NCI-H446 treated with DMSO at 0.1 percent for 48 hours (cell line): ENCODE measurements at places on chromosomes 12 and 14.

DNA sequence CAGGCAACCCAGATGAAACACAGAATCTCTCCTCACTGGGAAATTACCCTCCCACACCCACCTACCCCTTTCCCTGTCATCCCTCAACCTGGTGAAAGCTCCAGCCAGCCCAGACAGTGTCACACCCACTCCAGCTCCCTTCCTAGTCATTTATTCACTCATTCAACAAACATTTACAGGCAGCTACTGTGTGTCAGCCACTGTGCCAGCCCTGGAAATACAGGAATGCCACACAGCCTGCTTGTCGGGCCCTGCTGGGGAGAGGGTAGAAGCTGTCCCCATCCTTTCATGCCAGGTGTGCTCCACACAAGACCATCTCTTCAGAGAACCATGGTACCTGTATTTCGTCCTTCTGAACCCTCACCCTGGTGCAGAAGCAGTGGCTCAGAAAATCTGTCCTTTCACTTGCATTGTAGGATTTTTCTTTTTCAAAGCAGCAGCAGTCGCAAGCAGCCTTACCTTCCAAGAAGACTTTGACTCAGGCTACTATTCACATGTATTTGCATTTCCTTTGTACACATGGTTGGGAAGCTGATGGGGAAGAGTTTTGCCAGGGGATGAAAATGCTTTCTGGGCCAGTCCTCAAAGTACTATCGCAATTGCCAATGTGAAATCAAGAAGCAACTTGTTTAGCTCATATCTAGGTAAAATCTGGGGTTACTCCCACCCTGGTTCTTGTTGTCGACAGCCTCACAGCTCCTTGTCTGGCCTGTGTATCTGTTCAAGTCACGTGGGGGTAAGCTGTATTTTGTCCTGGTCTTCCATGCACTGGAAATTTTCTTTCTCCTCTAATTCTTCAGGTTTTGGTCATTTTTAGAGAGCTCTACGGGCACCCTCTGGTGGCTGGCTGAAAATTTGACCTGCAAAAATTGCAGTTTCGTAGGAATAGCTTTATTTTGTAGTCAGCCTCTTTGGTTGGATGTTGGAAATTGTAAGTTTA is 147.4 kb upstream of the EGLN3 start:
- peak; percentile 30 for DNase-seq

GRCh38 chr12:131276501-131277185 is 322.9 kb downstream of the ADGRD1 start:
- no peak for DNase-seq

DNA sequence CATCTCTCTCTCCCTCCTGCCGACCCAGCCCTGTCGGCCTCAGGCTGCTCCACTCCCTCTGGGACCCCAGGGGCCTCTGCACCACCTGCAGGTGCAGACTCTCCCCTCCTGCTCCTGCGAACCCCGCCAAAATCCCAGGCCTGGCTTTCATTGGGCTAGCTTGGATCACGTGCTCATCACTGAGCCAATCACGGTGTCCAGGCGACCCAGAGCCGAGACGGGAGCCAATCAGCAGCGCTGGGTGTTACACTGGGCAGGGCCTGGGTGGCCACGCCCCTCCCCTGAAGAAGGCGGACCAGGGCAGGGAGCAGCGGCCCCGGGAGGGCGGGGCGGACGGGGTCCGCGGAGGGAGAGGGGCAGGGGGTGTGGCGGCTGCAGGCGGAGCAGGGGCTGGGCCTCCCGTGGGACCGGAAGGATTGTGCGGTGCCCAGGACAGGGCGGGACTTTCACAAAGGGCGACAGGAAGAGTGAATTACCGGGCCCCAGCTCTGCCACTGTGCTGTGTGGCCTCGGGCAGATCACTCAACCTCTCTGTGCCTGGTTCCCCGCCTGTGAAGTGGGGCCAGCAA is 66.6 kb upstream of the FBRSL1 start:
- DNase-seq, result no peak

GRCh38 chr12:122869207-122869973 is 26.5 kb downstream of the VPS37B start:
- no peak for DNase-seq

DNA sequence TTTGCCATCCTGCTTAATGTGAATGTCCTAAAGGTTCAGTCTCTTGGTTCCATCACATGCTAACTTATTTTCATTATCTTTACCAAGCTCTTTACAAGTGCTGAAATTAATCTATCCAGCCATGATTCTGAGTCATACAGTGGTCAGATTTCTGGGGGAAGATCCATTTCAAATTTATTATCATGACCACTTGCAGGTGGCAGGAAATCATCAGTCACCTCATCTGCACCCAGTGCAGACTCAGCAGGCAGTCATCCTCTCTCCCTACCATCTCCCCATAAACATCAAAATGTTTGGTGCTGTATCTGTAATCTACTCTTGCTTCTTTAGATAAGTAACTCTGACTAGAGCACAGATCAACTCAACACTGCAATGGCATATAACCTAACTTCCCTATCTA is 23.5 kb downstream of the ATG14 start:
- DNase-seq, result no peak

DNA sequence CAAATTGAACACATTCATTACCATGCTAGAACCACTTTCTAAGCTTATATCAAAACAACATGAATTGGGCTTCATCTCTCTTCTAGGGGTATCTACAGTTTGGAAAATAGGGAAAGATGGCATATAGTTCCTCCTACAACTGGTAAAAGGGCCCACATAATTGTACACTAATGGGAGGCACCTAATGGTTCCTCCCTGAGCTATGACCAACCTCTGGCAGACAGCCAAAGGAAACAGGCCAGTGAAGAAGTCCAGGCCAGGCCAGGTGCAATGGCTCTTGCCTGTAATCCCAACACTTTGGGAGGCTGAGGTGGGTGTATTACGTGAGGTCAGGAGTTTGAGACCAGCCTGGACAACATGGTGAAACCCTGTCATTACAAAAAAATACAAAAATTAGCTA is 23.2 kb upstream of the APOF start:
- no peak for DNase-seq

DNA sequence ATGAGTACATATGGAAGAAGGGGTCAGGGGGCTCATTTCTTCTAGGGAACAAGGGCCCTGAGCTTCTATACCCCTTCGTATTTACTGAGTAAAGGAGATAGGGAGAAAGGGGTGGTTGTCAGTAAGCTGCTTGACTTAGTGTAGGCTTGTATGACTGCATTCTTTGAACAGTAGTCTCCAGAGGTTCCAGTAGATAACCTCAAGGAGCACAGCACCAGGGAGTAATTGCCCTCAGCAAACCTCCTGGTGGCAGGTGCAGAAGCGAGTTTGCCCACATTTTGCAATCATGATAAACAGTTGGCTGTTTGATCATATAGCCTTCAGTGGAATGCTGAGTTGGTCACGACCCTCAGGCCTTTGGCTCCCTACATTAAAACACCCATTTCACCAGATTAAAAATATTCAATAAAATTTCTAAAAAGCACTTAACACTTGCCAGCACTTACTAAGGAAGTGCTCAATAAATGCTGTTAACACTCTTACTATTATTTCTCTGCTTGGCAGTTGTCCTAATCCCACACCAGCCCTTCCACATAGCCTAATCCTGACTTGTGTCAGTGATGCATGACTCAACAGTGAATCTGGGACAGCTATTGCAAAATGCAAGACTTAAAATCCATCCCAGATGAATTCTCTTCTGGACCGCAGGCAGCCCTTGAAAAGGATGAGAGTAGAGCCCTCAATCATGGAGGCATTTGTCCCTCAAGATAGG is 3.7 kb upstream of the DHRS4L2 start:
- DNase-seq, result peak; percentile 56

GRCh38 chr14:20684662-20685456 is 499 bp downstream of the RNASE4 start:
- DNase-seq, result peak; percentile 30

GRCh38 chr12:113133036-113133435 is 2.5 kb downstream of the RASAL1 start:
- DNase-seq, result no peak

DNA sequence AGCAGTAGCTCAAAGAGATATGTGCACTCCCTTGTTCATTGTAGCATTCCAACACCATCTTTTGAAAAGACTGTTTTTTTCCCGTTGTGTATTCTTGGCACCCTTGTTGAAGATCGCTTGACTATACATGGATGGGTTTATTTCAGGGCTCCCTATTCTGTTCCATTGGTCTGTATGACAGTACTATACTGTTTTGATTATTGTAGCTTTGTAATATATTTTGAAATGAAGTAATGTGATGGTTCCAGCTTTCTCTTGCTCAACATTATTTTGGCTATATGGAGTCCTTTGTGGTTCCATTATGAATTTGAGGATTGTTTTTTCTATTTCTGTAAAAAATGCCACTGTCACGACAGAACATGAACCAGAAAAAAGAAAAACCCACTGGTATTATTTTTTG is 25.7 kb downstream of the BRMS1L start:
- no peak for DNase-seq

GRCh38 chr14:53638966-53639365 is 317.7 kb downstream of the BMP4 start:
- no peak for DNase-seq

DNA sequence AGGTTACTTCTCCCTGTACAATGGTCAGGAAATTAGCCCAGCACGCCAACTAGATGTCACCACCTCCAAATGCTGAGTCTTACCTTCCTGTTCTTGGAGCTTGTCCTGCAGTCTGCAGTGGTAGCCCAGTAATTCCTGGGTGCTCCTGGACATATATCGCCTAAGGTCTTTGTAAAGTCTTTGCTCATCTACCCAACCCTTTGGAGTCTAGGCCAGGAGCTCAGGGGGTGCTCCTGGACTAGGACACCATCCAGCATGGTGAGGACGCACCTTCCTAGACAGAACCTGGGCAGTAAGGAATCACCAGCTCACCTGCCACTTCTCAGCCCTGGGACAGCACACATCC is 569 bp downstream of the SERPINA10 start:
- DNase-seq, result no peak

DNA sequence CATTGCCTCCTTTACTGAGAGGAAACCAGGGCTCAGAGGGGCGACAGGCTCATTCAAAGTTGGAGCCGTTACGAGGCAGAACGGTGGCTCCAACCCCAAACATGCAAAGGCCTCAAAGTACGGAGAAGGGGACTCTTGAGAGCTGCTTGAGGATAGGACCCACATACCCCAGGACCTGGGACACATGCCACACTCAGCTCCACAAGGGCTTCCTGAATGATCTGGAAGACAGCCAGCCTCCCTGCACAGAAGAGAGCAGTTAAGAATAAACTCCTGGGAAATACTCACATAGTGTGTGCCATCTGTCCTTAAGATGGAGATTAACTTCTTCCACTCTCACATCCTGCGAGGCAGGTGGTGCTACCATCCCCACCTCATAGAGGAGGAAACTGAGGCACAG is 26.6 kb upstream of the NXPH4 start:
- peak; percentile 11 for DNase-seq

DNA sequence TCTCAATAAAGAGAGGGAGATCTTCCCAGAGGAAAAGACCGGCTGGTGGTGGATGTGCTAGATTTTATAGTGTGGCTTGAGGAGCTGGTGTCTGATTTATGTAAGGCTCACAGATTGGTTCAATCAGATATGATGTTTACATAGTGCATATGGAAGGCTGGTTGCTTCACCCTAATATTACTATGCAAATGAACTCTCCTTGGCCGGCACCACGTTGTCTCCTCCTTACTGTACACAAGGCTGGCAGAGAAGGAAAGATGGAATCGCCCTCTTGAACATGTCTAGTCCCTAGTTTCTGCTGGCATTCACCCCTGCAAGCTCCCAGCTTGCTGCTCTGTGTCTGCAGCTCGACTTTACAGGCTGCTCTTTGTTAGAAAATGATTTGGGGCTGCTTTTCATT is 8.9 kb downstream of the FAM186A start:
- no peak for DNase-seq

DNA sequence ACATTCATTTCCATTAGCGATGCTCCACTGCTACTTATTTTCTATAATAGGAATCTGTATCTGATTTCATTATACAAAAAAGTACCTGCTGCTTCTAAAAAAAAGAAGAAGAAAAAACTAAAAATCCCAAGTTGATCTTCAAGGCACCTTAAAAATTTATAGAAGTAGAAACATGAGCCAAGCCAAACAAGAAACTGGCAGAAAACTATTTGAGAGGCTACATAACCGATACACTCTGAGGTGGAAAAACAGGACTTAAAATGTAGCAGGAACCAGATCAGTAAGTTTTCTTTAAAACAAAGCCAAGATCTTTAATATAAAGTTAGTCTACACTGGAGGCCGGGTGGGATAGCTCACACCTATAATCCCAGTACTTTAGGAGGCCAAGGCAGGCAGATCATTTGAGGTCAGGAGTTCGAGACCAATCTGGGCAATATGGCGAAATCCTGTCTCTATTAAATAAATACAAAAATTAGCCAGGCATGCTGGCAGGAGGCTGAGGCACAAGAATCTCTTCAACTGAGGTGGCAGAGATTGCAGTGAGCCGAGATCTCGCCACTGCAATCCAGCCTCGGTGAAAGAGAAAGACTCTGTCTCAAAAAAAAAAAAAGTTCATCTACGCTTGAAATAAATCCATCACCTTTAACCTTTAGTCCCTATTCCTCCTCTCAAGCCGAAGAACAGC is 278.6 kb downstream of the MED13L start:
- no peak for DNase-seq

DNA sequence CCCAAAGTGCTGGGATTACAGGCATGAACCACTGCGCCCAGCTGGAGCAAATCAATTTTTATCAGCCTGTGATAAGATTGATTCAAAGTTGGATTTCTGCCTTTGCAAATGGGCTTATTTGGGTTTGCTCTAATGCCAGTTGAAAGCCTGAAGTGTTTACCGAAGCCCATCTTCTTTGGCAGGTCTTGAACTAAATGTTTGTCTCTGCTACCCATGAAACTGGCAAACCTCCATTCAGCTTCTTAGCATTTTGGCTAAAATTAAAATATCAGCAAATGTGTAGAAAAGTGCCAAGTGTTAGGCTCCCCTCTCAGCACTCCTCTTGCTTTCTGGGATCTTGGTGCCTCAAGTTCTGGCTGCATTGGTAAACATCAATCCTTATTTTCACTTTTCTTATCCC is 61.5 kb downstream of the MGAT4C start:
- peak; percentile 91 for DNase-seq

DNA sequence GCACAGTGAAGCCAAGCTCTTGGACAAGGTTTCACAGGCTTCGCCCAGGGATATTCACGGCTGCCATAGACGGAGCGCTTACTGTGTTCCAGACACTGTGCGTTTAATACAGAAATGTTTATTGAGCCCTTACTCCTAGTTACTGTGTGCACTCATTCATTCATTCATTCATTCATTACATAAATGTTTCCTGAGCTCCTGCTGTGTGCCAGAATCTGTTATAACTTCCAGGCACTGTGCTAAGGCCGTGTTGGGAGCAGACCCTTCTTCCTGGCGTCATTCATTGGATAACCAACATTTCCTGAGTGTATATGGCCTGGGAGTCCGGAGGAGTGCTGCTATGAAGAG is 760 bp upstream of the MED13L start:
- no peak for DNase-seq

DNA sequence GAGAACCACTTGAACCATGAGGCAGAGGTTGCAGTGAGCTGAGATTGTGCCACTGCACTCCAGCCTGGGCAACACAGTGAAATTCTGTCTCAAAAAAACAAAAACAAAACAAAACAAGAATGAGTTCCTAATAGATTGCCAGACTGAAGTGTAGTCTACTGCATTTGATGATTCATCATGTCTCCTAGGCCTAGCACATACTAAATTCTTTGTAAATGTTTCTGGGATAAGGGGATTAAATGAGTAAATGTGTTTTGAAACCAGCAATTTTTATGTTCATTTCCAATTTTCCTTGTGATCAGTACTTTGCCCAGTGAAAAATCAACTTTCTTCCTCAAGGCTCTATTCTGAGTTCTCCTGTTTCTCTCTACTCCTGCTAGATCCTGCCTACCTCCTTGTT is 2.9 kb upstream of the DYRK2 start:
- DNase-seq, result no peak
